ENCODE measurements at places on chromosomes 6 and 20.

DNA sequence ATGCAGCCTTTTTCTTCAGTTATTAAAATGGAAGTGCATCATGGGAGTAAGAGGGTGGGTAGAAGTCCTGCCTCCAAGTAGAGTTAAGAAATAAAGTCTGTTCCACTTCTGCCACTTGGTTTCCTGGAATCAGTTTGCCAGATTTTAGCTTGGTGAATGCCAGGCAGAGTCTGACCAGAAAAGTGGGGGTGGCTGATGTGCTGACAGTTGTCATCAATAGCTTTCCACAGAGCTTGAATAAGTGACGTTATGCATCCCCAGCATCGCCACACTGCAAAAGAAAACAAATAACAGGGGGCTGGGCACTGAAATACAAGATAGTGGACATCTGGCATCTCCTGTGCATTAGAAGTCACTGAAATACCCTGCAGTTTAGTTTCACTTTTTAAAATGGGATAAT, 30.8 kb upstream of the CEP162 start:
- DNase-seq = no peak

DNA sequence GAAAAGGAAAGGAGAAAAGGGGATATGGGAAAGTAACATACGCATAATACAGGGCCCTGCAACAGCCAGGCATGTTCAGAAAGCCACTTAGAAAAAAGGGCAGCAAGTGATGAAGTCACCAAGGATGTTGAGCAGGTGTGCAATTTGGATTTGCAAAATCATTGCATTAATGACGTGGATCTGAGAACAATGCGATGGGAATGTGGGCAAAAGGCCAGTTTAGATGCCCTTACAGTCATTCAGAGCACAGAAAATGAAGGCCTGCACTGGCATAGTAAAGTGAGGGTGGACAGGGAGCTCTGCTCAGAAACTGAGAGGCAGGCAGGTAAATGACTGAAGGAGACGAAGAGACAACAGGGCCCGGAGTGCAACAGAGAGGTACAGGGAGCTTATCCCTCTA, 123.7 kb upstream of the NHSL1 start:
- no peak for DNase-seq

DNA sequence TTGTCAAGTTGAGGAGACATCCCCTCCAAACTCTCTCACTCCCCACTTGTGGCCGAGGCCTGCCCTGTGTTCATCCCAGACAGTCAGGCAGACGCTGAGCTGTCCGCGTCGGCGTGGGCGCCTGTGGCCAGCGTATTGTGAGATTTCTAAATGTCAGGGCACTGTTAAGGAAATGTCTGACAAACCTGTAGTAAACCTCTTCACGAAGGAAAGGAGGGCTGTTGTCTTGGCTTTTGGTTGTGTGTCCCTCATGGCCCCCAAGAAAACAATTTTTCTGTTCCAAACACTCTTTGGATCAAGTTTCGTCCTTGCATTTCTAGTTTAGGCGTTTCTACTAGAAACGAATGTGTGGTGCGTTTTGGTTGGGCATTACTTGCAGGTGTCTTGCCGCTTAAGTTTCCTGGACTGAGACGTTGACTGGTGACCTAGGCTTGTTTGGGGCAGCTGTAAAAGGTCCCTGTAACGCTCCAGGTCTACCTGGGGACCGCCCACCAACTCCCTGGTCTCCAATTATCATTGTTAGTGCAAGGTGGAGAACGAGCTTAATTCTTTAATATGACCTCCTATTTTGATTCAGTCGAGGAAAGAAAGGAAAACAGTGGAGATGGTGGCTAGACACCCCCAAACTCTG, 8.7 kb upstream of the POU3F2 start:
- DNase-seq = no peak

DNA sequence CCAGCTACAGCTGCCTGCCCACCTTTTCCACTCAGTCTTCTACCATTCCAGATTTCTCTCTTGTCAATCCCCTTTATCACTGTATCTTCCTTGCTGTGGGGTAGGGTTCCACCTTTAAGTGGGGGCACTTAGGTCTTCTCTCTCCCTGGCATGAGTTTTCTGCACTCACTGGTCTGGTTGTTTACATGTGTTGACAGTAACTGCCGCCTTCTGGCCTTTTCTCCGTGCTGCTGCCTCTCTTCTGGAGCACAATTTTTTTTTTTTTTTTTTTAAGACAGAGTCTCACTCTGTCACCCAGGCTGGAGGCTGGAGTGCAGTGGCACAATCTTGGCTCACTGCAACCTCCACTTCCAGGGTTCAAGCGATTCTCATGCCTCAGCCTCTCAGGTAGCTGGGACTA, 12.0 kb downstream of the RNF114 start:
- DNase-seq = no peak

DNA sequence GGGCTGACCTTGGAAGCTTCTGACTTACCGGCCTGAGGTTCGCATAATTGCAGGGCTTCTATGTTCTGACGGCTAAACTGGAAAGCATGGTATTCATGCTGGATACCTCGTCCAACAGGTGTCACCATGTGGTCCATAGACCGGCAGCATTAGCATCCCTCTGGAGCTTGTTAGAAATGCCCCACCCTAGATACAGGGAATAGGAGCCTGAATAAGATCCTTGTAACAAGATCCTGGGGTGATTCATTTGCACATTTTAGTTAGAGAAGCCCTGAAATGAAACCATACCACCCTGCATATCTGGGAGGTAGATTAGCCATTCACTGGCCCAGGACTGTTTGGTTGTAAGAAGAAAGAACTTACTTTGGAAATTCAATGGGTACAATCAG, 77.7 kb downstream of the TMEM170B start:
- DNase-seq = no peak

DNA sequence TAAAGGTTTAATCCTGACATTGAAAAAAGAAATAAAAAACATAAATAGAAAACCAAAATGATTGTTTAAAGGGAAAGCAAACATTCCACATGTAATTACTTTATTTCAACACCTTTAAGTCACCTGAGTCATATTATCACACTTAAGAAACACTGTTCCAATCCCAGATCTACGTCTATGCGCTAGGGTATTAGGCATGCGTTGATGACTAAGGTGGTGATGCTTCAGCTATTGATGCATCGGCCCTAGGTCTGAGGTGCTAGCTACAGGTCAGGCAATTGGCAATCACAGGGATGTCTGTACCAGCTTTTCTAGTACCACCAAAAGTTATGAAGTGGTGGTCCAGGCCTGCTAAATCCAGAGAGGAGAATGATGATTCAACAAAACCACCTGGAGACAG, 97.7 kb upstream of the BCLAF1 start:
- no peak for DNase-seq

DNA sequence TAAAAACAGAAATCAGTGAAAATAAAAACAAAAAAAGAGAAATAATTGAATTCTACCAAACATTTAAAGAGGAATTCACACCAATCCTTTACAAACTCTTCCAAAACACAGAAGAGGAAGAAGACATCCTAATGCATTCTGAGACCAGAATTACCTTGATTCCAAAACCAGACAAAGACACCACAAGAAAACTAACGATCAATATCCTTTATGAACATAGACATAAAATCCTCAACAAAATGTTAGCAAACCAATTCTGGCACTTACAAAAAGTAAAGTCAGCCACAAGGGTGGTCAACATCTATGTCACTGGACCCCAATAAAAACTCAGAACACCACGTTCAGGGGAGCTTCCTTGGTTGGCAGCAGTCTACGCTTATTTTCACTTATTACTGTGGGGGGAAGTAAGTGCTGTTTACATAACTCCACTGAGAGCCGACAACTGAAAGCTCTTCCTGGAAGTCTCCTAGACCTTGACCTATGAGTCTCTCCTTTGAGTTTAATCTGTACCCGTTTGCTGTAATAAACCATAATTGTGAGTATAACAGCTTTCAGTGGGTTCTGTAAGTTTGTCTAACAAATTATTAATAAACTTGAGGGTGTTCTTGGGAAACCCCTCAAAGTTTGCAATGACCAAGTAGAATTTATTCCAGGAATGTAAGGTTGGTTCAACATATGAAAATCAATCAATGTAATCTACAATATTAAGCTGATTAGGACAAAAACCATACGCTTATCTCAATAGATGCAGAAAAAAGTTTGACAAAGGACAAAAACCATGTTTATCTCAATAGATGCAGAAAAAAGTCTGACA, 24.5 kb downstream of the GZF1 start:
- no peak for DNase-seq

DNA sequence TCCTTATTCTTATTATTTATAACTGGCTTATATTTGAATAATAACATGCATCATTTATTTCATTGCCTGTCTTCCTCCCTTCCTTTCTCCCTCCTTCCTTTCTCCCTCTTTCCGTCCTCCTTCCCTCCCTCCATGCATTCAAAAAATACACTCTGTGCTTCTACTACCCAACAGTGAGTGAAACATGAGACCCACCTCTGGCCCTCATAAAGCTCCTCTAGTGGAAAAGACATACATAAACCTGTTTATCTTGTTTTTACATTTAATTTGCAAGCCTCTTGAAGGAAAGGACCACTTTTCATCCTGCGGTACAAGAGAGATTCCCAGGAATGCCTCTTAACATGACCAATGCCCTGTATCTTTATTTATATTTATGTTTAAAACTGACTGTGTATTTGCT, 21.8 kb upstream of the ISM1 start:
- DNase-seq = no peak

GRCh38 chr20:51946586-51946985, 144.3 kb upstream of the SALL4 start:
- DNase-seq = no peak

- DNase-seq = no peak
Measured at GRCh38 chr6:23410439-23410838, 715.6 kb upstream of the NRSN1 start.

DNA sequence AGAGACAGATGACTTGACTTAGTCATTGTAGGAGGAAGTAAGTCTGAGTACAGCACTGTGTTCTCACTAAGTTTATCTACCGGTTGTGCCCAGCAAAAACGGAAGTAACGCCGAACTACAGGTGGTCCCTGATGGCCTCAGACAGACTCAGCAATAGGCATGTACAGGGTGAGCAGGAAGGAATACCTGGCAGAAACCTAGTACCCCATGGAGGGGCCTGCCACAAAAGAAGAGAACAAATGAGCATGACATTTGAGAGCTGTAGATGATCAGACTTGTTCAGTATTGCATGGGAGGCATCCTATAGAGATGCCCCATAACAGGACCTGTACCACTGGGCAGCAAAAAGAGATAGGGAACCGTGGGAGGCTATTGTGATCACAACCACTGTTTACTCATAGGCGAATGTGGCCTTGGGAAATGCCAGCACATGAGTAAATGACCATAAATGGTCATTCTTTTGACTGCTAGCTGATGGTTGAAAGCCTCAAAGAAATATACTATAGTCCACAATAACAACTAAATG, 106.4 kb upstream of the TAB2 start:
- no peak for DNase-seq

GRCh38 chr20:62306414-62307187, 3.8 kb downstream of the ADRM1 start:
- no peak for DNase-seq

DNA sequence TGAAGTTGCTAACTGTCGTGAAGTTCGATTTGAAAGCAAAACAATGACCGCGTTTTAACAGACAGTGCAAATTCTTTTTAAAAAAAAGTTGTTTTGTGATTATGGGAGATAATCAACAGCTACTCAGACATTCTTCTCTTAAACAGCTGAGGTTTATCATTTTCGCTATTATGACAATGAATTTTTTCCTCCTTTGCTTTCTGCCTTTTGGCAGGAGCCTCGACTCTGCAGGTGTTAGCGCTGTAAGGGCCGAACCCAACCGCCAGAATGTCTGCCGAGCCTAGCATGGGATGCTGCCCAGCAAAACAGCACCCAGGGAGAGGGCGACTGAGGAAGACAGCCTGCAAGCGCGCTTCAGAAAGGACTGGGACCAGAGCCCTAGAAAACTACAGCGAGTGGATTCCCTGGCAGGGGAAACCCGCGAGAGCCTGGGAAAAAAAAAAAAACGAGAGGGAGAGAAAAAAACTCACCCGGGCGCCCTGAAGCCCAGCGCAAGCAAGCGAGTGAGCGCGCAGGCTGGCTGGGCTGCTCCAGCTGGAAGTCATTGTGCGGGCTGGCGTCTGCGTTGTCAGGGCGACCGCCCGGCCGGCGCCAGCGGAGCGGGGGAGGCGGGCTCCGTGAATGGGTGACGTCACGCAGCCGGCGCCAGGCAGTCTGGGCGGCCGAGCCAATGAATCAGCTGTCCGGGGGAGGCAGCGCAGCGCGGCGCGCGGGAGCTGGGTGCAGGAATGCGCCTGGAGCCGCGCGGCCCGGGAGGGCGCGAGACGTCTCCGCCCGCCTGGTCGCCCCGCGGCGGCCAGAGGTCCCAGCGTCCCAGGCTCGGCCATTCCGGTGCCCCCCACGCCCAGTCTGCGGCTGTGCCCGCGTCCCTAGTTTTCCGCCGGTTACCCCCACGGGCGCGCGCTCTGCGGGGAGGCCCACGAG, 32.7 kb upstream of the ID4 start:
- DNase-seq = peak; percentile 90

Measured in AG09309 (cell line).